ENCODE measurements at places on chromosomes 1 and 21.

DNA sequence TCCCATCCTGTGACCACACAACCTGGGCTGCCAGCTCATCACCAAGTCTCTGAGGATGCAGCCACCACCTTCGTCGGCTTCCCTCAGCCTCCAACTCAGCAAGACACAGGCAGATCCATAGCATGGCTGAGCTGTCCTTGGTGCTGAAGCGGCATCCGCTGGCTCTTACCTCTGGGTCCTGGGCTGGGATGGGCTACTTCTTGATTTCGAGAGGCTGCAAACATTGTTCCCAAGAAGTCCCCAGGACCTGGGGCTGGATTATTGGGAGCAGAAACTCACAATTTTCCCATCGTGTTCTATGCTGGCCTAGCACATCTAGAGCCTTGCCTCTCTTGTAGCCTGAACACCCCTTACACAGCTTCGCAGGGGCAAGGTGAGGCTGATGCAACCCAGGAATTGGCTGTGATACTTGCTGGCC is 24.9 kb upstream of the C1QA start:
- H3K27ac ChIP-seq, result no peak overlapping the region
- no peaks in the 10 kb centered on the region for H3K4me1 ChIP-seq
- peak; percentile 4 for DNase-seq
- no peak overlapping the region for H3K4me3 ChIP-seq
- no peaks in the 10 kb centered on the region for H3K36me3 ChIP-seq

DNA sequence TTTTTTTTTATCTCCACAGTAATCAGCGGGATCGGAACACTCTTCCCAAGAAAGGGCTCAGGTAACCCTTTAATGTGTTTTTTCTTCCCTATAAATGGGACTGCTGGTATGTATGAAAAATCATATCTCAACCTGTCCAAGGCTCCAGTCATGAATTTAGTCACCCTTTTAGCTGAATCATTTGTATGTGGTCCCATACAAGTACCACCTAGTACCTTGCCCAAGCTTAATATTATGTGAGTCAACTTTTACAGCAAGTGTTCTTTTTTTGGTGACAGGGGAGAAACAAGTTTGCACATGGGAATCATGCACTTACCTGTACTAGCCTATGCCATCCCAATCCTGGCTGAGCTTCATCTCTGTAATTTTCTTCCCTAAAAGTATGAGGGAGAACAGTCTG is 43.7 kb upstream of the IPO9 start:
- H3K27ac ChIP-seq, result no peak overlapping the region
- H3K27me3 ChIP-seq, result no peaks in the 10 kb centered on the region
- no peaks in the 10 kb centered on the region for H3K4me1 ChIP-seq
- DNase-seq, result no peak
- no peaks in the 10 kb centered on the region for H3K36me3 ChIP-seq
- no peak overlapping the region for H3K4me3 ChIP-seq

- H3K36me3 ChIP-seq, result peaks cover 31% of the 10 kb centered on the region
- no peaks in the 10 kb centered on the region for H3K27me3 ChIP-seq
- no peaks in the 10 kb centered on the region for H3K4me1 ChIP-seq
- H3K27ac ChIP-seq, result no peak overlapping the region
- DNase-seq, result no peak
These were observed 60.5 kb downstream of the ERI3 start for GRCh38 chr1:44294588-44295007.

GRCh38 chr1:34786521-34787325 is 5.7 kb downstream of the GJB3 start:
- H3K4me3 ChIP-seq, result no peak overlapping the region
- peaks cover 3% of the 10 kb centered on the region for H3K4me1 ChIP-seq
- H3K27me3 ChIP-seq, result peaks cover 6% of the 10 kb centered on the region
- H3K36me3 ChIP-seq, result no peaks in the 10 kb centered on the region
- peak; percentile 41 for DNase-seq

- no peak overlapping the region for H3K4me3 ChIP-seq
- no peak overlapping the region for H3K27ac ChIP-seq
- no peaks in the 10 kb centered on the region for H3K36me3 ChIP-seq
- H3K27me3 ChIP-seq, result no peaks in the 10 kb centered on the region
These were observed 272.0 kb downstream of the HHIPL2 start for GRCh38 chr1:222275729-222276465.

DNA sequence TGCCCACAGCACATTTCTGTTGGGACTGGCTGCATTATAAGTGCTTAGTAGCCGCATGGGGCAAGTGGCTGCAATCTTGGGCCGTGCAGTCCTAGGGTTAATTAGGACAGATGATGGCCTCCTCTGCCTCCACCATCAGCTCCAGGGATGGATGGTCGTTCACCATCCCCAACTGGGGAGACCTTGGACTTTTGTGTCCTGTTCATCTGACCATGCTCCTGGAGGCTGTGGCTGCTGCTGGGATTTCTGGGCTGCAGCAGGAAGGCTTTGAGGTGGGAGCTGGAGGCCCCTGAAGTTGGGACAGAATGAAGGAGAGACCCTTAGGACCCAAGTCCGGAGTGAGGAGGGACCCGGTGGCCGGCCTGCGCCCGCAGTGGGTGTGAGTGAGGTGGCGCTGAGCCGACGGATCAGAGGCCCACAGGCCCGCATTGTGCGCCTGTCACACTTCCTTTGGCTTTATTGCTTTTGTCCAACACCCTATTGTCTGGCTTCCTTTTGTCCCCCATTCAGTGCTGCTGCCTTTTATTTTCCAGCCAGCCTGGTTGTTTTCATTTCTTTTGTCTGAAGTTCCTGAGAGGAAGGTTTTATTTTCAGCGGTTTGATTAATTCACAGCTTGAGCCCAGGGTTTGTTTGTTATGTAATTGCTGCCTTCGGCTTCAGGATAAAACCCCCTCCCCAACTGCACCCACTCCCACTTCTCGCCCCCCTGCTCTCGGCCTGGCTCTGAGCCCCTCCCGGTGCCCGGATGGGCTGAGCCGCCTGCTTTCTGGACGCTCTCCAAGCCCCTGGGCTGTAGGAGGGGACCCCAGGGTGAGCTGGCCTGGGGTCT is 35.6 kb downstream of the SOX13 start:
- H3K4me3 ChIP-seq, result no peak overlapping the region
- DNase-seq, result no peak
- H3K4me1 ChIP-seq, result peaks cover 25% of the 10 kb centered on the region

DNA sequence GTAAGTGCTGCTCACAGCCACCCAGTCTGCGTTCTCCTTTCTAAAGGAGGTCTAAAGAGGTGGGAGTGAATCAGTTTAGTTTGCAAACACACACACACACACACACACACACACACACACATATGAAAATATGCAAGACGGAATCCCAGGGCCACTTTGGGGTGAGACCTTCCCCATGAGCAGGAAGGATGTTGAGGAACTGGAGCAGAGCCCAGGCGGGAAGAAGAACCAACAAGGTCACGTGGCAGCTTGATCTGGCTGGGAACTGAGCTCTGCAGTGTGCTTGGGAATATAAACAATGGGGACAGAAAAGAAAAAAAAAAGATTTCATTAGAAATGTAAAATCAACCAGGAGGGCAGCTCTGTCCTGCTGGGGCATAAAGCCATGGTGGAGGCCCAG is 32.6 kb downstream of the OR2G3 start:
- H3K4me3 ChIP-seq, result no peak overlapping the region
- no peak overlapping the region for H3K27ac ChIP-seq
- H3K36me3 ChIP-seq, result no peaks in the 10 kb centered on the region
- no peaks in the 10 kb centered on the region for H3K4me1 ChIP-seq

GRCh38 chr1:17684810-17685209 is 70.3 kb upstream of the ACTL8 start:
- H3K4me3 ChIP-seq, result no peak overlapping the region
- DNase-seq, result no peak
- H3K27me3 ChIP-seq, result no peaks in the 10 kb centered on the region
- no peaks in the 10 kb centered on the region for H3K36me3 ChIP-seq
- H3K4me1 ChIP-seq, result no peaks in the 10 kb centered on the region

- no peak overlapping the region for H3K27ac ChIP-seq
- H3K4me1 ChIP-seq, result no peaks in the 10 kb centered on the region
- H3K4me3 ChIP-seq, result no peak overlapping the region
- no peaks in the 10 kb centered on the region for H3K27me3 ChIP-seq
- H3K36me3 ChIP-seq, result no peaks in the 10 kb centered on the region
These were observed 96.2 kb upstream of the SIM2 start for GRCh38 chr21:36602735-36603134.

GRCh38 chr1:84403347-84403746 is 5.1 kb downstream of the DNASE2B start:
- no peak overlapping the region for H3K27ac ChIP-seq
- no peak overlapping the region for H3K4me3 ChIP-seq
- no peaks in the 10 kb centered on the region for H3K27me3 ChIP-seq
- no peaks in the 10 kb centered on the region for H3K36me3 ChIP-seq

Measured in CD4-positive, alpha-beta memory T cell (primary cell).